NCI-H2081 treated with DMSO at 0.1 percent for 48 hours (cell line): ENCODE measurements at places on chromosomes 6 and 20.

DNA sequence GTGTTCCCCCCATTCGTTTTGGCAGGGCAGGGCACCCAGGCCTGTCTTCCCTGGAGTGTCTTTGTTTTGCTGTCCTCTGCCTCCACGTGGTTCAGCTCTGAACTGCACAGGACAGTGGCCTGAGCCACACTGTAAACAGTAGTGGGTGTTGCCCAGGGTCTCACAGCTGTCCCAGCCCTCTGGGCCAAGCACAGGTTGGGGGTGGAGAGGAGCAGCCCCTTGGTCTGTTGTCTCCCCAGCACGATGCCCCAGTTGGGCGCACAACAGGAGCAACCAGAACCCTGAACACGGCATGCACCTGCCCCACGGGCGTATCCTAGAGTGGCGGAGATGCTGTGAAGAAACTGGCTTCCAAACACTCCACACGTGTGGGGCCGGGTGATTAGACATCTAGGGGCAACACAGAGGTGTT is 14.4 kb downstream of the CCDC167 start:
- no peak for DNase-seq

- no peak for DNase-seq
Observed at GRCh38 chr6:5083307-5083583, 1.9 kb upstream of the PPP1R3G start.

DNA sequence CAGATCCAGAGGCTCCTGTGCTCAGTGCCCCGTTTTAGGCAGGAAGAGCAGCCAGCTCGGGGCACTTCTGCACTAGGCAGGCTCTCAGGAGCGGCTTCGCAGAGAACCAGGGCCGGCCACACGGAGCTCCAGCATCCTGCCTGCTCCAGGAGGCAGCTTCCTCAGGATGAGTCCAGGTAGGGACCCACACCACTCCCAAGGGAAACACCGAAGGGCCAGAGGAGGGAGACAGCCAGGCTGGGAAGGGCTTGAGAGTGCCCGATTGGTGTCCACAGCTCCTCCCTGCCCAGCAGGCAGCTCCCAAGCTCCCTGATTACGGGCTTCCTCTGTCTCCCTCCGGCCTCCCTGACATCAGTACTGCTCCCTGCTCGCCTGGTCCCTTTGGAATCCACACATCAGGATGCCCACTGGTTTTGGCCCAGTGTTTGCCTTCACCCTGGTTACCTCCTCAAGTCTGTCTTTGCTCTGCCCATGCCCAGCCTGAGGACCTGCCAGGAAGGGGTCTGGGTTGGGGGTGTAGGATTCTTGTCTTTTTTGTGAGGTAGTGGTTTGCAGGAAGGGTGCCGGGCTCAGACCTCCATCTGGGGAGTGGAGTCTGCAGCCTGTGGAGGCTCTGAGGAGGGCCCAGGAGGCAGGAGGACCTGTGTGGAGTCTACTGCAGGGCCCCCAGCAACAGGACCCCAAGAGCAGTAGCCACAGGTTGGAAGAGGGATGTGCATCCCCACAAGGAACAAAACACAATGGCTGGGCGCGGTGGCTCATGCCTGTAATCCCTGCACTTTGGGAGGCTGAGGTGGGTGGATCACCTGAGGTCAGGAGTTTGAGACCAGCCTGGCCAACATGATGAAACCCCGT is 11.2 kb upstream of the PYGB start:
- no peak for DNase-seq

GRCh38 chr20:10022625-10023024 is 12.2 kb upstream of the ANKEF1 start:
- DNase-seq, result no peak

GRCh38 chr20:34915131-34915530 is 38.7 kb downstream of the ACSS2 start:
- no peak for DNase-seq

DNA sequence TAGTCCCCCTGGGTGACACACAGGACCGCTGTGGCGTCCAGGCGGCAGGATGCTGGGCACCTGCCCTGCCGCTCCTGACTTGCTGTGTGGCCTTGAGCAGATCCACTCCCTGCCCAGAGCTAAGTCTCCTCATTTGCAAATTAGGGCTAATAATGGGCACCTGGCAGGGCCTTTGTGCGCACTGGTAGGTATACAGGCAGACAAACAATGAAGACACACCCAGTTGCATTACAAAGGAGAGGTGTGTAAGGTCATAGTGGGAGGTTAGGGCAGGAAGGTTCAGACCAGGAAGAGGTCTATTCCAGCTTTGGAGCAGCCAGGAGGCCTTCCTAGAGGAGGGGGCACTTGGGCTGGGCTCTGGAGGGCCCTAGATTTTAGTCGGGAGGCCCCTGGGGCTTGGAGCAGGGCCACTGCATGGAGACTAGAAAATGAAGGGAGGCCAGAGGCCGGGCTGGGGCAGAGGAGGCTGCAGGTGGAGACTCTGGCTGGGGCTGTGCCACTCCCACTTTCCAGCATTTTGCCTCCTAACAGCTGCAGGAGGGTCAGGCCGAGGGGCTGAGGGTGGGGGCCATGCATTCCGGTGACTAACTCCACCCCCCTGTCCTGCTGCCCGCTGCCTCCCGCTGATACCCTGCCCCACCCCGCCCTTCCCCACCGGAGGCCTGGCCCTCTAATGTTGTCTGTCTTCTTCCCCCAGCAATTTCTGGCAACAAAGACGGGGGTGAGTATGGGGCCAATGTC is 28.5 kb downstream of the MYH7B start:
- DNase-seq, result no peak

DNA sequence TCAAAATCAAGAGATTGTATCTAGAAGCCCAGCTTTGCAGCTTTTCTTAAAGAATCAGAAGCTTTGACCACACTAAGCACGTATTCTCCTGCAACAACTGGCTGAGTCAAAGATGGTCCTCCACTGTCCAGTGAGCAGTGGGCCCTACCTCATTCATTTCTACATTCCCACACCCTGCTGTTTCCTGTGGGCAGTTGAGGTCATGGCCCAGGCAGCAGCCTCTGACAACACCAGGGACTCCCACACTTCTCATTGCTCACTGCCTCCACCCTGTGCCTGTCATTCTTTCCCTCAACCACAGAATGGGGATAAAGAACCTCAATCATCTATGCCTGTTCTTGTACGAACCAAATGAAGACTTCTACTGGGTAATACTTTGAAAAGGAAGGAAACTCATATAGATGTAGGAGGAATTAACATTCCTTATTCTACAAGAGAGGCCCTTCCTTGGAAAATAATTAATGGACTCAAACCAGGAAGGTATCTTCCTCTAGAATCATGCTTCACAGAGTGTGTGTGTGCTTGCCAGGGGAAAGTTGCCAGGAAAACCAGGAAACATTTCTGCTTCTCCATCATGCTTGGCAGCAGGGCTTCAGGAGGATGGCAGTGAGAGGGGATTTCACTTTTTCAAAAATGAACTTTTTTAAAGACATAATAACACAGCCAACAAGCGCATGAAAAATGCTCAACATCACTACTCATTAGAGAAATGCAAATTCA is 191.7 kb upstream of the RIN2 start:
- DNase-seq, result no peak

GRCh38 chr6:124163676-124164075 is 360.0 kb downstream of the NKAIN2 start:
- DNase-seq, result no peak

- DNase-seq, result no peak
Observed at GRCh38 chr20:37902504-37903313, at the start of gene VSTM2L. TSS of gene VSTM2L (plus strand) at chr20:37903127. CDS start at chr20:37903351, 224 bp downstream.

GRCh38 chr6:157761331-157761921 is 61.6 kb upstream of the SNX9 start:
- DNase-seq, result no peak

- no peak for DNase-seq
Observed at GRCh38 chr6:53583451-53583850, 38.5 kb upstream of the GCLC start.

DNA sequence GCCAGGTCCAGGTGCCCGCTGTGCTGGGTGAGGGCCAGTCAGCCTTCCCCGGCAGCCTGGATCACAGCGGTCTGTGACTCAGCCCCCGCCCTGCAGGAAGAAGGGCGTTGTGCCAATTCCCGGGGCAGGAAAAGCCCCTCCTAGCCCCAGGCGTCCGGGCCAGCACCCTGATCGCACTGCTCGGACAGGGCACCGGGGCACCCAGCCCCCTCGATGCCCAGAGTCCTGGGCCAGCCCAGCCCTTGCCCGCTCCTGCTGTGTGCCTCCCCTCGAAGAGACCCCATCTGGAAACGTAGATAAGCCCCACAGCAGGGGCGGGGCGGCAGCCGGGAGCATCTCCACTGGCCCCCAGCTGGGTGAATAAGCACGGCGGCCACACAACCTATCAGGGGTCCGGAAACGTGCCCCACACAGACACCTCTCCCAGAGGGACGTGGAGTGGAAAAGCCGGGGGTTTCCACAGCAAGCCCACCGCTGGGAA is 9.9 kb downstream of the LAMA5 start:
- DNase-seq, result no peak

GRCh38 chr6:106572436-106572835 is 56.9 kb downstream of the RTN4IP1 start:
- no peak for DNase-seq

DNA sequence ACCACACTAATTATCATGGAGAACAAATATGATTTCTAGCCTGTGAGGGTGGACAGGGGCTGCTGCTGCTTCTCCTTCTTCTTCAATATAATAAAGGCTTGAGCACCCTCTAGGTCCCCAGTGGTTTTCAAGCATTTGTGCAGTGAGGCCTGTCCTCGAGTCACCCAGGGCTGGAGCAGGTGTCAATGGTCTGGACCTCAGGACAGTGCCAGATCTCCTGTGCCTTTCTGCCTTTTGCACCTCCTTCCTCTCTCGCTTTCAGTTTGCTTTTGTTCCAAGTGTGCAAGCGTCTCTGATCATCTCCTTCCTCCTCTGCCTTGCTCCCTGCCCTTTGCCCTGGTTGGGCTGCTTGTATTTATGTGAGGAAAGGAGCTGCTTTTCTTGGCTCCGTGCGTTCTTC is 152.2 kb upstream of the SYNDIG1 start:
- no peak for DNase-seq

DNA sequence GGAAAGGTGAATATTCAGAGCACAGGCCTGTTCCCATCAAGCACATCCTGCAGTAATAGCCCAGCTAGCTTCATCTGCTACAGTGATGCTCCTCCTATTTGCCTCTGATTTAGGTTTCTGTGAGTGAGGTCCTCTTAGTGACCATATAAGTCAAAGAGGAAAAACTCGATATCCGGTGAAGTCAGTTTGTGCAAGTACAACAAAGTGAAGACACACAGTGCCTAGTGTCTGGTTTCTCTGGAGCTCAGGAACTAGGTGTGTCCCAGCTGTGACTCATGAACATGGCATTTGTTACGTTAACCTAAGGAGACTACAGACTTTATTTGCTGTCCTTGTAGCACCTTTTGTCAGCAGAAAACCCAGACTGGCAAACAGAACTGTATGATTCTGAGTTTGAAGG is 33.9 kb downstream of the EDN1 start:
- DNase-seq, result no peak

DNA sequence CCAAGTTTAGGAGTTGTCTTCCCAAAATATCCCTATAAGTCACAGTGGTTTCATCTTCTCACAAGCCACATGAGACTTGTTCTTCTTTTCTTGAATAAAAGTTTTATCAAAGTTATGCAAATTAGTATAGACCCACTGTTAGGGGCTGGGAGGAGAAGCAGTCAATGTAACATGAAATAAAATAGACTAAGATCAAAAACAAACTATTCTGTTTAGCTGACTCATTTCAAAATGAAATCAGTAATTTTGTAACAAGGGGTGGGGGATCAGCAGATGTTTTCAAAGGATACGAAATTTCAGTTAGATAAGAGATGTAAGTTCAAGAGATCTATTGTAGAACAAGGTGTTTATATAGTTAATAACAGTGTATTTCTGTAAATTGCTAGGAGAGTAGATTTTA is 339.6 kb upstream of the PRDM1 start:
- no peak for DNase-seq

GRCh38 chr6:139416146-139416545 is 41.7 kb upstream of the CITED2 start:
- no peak for DNase-seq

- no peak for DNase-seq
Observed at GRCh38 chr20:34249291-34249690, 8.1 kb downstream of the ASIP start.

- no peak for DNase-seq
Observed at GRCh38 chr6:1461736-1462135, 72.4 kb downstream of the FOXF2 start.

- DNase-seq, result no peak
Observed at GRCh38 chr6:56235245-56235644, 12.1 kb downstream of the COL21A1 start.

GRCh38 chr20:9402141-9402540 is 112.2 kb upstream of the LAMP5 start:
- DNase-seq, result no peak

DNA sequence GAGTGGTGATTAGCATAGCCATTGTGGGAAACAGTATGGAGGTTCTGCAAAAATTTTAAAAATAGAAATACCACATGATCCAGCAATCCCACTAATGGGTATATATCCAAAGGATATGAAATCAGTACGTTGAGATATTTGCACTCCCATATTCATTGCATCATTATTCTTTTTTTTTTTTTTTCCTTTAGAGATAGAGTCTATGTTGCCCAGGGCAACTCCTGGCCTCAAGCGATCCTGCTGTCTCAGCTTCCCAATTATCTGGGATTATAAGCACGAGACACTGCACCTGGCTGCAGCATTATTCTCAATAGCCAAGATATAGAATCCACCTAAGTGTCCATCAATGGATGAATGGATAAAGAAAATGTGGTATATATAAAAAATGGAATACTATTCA is 6.9 kb upstream of the MCCD1 start:
- DNase-seq, result no peak

GRCh38 chr20:37365760-37366638 is 20.1 kb downstream of the SRC start:
- DNase-seq, result no peak

DNA sequence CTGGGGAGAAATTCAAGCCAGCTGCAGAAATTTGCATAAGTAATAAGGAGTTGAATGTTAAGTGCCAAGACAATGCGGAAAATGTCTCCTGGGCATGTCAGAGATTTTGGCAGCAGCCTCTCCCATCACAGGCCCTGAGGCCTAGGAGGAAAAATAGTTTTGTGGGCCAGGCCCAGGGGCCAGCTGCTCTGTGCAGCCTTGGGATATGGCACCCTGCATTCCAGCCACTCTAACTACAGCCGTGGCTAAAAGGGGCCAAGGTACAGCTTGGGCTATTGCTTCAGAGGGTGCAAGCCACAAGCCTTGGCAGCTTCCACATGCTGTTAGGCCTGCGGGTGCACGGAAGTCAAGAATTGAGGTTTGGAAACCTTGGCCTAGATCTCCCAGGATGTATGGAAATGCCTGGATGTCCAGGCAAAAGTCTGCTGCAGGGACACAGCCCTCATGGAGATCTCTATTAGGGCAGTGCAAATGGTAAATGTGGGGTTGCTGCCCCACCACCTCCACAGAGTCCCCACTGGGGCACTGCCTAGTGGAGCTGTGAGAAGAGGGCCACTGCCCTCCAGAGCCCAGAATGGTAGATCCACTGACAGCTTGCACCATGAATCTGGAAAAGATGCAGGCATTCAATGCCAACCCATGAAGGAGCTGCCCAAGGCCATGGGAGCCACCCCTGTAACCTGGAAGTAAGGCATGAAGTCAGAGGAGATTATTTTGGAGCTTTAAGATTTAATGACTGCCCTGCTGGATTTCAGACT is 126.5 kb downstream of the DTNBP1 start:
- no peak for DNase-seq
